Smooth muscle cell of the pulmonary artery (primary cell): ENCODE measurements at places on chromosomes 1 and 21. TPM values are rescaled to one million over a fixed set of nuclear protein-coding genes. Genes with fewer than 3 reads are reported as not detected.

NEGR1 gene
- total RNA-seq, result 15.7 and 36.2 TPM in 2 replicates

TAS1R1 gene
- 0.20 and 0.46 TPM in 2 replicates for total RNA-seq

FCGR2B gene
- not detected in 2 replicates for total RNA-seq

CD244 gene
- total RNA-seq, result 0.13 TPM in 1 of 2 replicates, not detected in the other

MPL gene
- not detected in 2 replicates for total RNA-seq

LRRIQ3 gene
- 0.46 and 0.56 TPM in 2 replicates for total RNA-seq

INSRR gene
- under 0.01 TPM in 1 of 2 replicates, not detected in the other for total RNA-seq

SPTA1 gene
- under 0.01 and 0.10 TPM in 2 replicates for total RNA-seq

IVL gene
- total RNA-seq, result not detected in 2 replicates

SMYD2 gene
- total RNA-seq, result 26.4 and 36.0 TPM in 2 replicates

SPRR5 gene
- not detected in 2 replicates for total RNA-seq

FCRL6 gene
- total RNA-seq, result not detected in 2 replicates

TATDN3 gene
- 11.0 and 13.9 TPM in 2 replicates for total RNA-seq

SPATA17 gene
- total RNA-seq, result 0.66 and 1.2 TPM in 2 replicates

SNX7 gene
- total RNA-seq, result 29.2 and 37.7 TPM in 2 replicates

EFNA4 gene
- total RNA-seq, result 4.6 and 6.5 TPM in 2 replicates

TFF3 gene
- not detected in 2 replicates for total RNA-seq

VPS45 gene
- total RNA-seq, result 28.1 and 33.9 TPM in 2 replicates

FOXO6 gene
- 0.10 TPM in 1 of 2 replicates, not detected in the other for total RNA-seq

PDE9A gene
- total RNA-seq, result 1.2 TPM in 1 of 2 replicates, not detected in the other

RPE65 gene
- total RNA-seq, result not detected in 2 replicates

CNR2 gene
- not detected in 2 replicates for total RNA-seq
